H54 (cell line): ENCODE measurements at places on chromosomes 5 and 9.
A peak's percentile ranks its signal among the peaks of the same experiment; 100 is the strongest.

- no peak for DNase-seq
Measured at GRCh38 chr5:59218424-59219045, 635.7 kb downstream of the RAB3C start.

DNA sequence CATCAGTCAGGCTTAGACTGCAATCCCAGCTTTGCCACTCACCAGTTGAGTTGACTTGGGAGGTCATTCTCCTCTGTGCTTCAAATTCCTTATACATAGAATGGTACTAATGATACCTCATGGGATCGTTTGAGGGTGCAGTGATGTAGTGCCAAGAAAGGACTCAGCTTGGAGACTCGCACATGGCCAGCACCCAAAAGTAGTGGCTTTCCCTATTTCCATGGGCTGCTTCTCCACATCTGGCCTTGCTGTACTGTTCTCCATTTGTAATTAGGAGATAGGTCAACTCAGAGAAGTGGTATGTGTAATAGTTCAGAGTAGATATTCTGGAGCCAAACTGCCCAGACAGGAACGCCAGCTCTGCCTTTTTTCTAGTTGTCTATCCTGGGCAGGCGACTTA, 5.5 kb downstream of the CCL19 start:
- DNase-seq: no peak

- peak; percentile 10 for DNase-seq
Measured at GRCh38 chr5:129094924-129095899, 663 bp downstream of the ISOC1 start.

- no peak for DNase-seq
Measured at GRCh38 chr9:34382879-34383278, 6.2 kb upstream of the MYORG start.

GRCh38 chr5:173242079-173242478, 7.1 kb upstream of the NKX2-5 start:
- no peak for DNase-seq

DNA sequence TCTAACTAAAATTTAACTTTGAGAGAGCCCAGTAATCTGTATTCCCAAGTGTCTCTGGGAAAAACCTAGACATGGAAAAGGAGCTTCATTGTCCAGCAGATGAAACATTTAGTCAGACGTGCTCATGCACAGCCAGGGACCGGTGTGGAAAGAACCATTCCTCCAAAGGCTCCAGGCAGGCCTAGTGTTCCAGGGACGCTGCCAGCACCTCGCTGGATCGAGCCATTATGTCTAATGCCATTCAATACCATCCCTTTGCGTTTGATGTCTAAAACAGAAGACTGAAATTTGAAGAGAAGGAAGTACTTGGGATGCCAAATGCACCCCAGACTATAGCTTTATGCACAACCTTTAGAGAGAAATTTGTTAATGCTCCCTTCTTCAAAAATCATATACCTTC, 1.4 kb upstream of the CHSY3 start:
- DNase-seq: no peak

DNA sequence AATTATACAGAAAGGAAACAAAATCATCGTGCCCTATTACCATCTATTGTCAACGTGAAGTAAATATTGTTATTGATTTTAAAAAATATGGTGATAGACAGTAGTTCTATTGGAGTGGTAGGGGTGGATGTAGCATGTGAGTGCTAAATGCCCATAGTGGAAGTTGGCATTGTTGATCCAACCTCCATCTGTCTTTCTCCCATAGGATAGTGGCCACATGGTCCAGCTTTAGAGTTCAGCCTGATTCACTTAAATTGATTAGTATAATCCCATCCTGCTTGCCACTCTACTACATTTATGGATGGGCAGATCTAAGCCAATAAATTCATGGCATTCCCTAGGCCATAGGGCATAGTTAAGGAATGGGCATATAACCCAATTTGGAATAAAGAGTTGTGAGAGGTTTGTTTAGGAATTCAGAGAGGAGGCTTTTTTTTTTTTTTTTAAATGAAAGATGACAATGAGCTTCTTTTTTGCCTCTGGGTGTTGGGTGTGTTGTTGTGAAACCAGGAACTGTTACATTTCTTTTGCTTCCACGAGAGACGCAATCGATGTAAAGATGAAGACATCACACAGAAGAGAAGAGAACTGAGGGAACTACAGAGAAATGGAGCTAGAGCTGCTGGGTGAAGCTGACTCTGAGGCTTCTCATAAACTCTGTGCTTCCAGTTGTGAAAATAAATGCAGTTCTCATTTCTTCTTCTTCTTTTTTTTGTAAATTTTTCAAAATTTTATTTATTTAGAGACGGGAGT, 12.5 kb upstream of the CHD1 start:
- DNase-seq: no peak

- DNase-seq: peak; percentile 80
Measured at GRCh38 chr9:125631391-125632085, 75.5 kb downstream of the MAPKAP1 start.

- DNase-seq: no peak
Measured at GRCh38 chr9:4590430-4591122, 71.5 kb upstream of the PLPP6 start.

DNA sequence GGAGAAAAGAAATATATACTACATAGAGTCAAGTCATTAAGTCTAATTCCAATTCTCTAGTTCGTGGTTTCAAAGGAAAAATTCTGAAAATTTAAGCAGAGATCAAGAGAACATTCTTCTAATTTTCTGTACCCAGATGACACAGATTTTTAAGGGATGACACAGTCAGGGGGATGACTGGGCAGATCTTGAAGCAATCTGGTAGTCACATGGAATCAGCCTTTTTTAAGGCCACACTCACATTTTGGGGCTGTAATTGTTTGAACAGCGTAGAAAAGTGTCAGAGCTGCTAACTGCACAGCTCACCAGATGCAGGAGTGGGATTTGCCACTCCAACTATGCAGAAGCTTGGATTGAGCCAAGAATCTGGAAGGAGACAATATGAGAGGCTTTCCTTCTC, 20.4 kb downstream of the PDE4D start:
- no peak for DNase-seq

DNA sequence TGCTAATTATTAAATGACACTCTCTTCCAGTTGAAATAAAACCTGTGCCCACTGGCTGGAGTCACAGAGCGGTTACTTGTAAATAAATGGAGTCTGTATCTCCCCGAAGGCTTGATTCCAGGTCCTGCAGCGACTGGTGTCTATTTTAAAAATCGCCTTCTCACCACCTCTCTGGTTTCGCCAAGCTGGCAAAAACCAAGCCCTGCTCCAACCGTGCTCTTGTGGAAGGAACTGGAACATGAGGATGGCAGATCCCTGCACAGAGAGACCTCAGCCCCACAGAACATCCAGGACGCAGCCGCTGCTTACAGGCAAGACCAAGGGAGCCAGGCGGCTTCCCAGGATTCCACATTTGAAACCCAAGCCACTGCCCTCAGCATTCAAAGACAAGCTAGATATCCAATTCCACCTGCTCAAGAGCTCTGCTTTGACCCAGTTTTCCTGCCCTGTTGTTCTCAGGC, 15.0 kb downstream of the SEMA4D start:
- DNase-seq: no peak

DNA sequence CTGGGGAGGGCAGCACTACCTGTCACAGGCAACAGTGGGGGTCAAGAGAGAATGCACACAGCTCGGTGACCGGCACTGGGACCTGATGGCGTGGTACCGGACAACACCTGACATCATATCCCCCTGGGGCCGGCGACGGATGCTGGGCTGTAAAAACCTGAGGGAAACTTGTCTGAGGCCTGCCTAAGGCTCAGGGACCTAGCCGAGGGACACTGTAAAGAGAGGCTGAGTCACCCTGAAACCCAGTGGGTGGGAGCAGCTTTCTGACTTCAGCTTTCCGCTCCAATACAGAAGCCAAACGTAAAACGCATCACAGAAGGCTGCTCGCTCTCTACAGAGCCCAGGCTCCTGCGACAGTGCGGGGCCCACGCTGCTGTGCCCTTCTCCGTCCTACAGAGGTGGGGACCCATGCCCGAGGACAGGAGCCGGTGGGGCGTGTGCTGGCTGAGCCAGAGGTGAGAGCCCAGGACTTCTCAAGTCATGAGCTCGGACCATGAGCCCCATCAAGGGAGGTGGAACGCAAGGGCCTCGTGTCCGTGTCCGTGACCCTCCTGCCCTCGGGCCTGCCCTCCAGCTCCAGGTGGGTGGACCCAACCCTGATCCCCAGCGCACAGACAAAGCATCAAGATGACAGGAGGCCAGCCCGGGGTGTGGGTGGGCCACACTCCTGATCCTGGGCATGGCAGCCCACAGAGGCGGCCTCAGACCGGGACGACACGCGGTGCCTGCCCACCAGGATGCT, 5.3 kb downstream of the RALGDS start:
- DNase-seq: peak; percentile 98

DNA sequence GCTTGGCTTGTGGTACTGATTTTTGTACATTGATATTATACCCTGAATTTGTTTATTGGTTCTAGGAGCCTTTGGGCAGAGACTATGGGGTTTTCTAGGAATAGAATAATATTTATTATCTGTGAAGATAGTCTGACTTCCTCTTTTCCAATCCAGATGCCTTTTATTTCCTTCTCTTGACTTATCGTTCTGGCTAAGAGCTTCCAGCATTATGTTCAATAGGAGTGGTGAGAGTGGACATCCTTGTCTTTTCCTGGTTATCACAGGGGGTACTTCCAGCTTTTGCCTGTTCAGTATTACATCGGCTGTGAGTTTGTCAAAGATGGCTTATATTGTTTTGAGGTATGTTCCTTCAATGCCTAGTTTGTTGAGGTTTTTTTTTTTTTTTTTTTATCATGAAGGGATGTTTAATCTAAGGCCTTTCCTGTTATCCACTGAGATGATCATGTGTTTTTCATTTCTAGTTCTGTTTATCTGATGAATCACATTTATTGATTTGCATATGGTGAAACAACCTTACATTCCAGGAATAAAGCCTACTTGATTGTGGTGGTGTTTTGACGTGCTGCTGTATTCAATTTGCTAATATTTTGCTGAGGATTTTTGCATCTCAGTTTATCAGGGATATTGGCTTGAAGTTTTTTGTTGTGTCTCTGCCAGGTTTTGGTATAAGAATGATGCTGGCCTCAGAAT, 77.5 kb downstream of the CERT1 start:
- no peak for DNase-seq

DNA sequence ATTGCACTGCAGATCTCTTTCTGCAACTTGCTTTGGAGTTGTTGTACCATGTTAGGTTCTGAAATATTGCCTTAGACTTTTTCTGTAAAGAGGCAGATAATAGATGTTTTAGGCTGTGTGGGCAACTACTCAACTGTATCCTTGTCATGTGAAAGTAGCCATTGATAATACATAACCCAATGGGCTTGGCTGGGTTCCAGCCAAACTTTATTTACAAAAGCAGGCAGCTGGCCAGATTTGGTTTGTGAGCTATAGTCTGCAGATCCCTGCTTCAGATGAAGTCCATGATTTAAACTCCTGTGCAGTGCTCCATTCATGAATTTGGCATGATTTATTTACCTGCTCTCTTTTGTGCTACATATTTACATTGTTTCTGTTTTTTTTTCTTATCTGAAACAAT, 300.4 kb downstream of the IRX2 start:
- DNase-seq: no peak

- no peak for DNase-seq
Measured at GRCh38 chr5:132182359-132183040, 45.2 kb downstream of the P4HA2 start.

GRCh38 chr5:16525651-16526050, 60.1 kb upstream of the ZNF622 start:
- no peak for DNase-seq

DNA sequence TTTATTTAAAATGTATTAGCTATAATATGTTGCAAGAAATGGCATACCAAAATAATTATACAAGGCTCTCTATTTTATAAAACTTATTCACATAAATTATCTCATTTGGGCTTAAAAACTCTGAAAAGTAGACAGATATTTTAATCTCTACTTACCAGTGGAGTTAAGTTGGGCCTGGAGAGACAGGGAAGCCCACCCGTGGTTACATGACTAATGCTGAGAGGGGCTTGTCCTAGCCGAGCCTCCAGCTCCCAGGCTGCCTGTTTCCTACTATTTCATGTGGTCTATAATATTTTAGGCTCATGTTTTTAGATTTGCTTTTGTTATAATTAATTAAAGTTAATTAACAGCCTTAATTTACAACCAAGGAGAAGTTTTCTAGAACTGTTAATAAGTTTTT, 20.9 kb upstream of the ASPN start:
- no peak for DNase-seq

DNA sequence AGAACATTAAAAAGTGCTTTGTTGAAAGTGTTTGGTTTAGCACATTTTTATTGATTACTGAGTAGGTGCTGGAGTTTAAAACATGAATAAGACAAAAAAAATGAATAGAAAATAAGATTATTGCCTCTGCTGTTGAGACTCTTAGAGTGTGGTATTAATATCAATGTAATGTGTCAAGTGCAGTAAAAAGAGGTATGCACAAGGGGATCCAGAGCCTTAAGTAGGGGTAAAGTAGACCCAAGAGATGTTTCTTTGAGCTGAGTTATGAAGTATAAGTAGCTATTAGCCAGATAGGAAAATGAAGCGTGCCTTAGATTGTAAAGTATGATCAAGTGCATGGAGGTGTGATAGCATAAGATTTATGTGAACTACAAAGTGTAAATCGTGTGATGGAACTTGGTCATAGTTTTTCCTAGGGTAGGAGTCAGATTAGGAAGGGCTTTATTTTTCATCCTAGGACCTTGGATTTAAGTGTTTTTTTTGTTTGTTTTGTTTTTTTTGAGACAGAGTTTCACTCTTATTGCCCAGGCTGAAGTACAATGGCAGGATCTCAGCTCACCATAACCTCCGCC, 45.2 kb downstream of the NSD1 start:
- DNase-seq: no peak

DNA sequence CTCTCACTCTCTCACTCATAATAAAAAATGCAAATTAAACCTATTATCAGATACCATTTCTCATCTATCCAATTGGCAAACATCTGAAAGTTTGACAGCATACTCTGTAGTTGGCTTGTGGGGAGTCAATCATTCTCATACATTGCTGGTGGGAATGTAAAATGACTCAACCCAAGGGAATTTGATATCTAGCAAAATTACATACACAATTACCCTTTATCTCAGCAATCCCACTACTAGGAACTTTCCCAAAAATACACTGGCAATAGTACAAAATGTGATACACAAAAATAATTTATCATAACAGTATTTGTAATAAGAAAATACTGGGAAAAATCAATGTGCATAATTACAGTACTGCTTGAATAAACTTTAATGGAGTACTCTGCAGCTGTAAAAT, 731.3 kb downstream of the DTWD2 start:
- DNase-seq: no peak
